Common myeloid progenitor, CD34-positive (primary cell): ENCODE measurements at places on chromosomes 3 and 15.

DNA sequence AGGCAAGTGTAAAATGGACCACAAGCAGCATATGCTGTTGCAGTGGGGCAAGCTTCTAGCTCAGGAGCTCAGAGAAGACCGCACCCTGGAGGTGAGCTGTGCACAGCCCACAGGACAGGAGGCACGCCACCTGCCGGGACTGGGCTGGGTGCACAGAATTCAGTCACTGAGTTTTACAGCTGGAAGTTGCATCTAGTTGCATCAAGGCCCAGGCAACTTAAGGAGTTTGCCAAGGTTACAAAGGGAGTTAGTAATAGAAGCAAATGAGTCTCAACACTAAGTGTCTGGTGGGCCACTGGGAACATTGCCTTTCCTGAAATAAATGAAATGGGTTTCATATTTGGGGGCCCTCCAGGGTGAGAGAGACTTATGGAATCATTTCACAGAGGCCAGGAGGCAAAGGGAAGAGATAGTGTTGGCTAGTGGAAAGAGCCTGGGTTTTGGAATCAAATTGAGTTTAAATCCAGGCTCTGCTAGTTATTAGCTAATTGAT is 36.0 kb upstream of the TIMP4 start:
- DNase-seq: no peak

GRCh38 chr3:108477511-108478147 is 32.8 kb downstream of the MYH15 start:
- peak; percentile 81 for DNase-seq

DNA sequence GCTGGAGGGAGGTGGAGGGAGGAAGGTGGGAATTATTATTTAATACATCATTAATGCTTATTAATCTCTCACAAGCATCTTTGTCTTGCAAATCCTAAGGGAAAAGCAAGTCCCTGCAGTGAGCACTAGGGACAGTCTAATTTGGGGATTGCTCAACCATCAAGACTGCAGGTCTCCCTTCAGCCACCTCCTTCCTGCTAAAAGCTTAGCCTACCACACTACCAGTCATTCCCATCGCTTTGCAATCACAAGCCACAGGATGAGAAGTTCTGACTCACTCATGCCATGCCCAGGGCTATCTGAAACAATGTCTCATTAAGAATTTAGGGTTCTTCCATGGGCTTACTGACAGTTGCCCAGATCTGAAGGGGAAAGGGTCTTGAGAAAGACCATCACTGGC is 51.0 kb upstream of the EIF1B start:
- peak; percentile 29 for DNase-seq

GRCh38 chr15:25892126-25892525 is 29.0 kb upstream of the ATP10A start:
- DNase-seq: no peak

- DNase-seq: no peak
Observed at GRCh38 chr15:62453981-62454380, 288.9 kb upstream of the C2CD4B start.

GRCh38 chr3:141901914-141902313 is 25.5 kb downstream of the ATP1B3 start:
- DNase-seq: no peak

GRCh38 chr15:98853161-98853560 is 154.4 kb downstream of the PGPEP1L start:
- peak; percentile 96 for DNase-seq

GRCh38 chr15:57427367-57427821 is 51.1 kb downstream of the CGNL1 start:
- DNase-seq: no peak

- no peak for DNase-seq
Observed at GRCh38 chr3:38579141-38579540, 70.3 kb downstream of the SCN5A start.

DNA sequence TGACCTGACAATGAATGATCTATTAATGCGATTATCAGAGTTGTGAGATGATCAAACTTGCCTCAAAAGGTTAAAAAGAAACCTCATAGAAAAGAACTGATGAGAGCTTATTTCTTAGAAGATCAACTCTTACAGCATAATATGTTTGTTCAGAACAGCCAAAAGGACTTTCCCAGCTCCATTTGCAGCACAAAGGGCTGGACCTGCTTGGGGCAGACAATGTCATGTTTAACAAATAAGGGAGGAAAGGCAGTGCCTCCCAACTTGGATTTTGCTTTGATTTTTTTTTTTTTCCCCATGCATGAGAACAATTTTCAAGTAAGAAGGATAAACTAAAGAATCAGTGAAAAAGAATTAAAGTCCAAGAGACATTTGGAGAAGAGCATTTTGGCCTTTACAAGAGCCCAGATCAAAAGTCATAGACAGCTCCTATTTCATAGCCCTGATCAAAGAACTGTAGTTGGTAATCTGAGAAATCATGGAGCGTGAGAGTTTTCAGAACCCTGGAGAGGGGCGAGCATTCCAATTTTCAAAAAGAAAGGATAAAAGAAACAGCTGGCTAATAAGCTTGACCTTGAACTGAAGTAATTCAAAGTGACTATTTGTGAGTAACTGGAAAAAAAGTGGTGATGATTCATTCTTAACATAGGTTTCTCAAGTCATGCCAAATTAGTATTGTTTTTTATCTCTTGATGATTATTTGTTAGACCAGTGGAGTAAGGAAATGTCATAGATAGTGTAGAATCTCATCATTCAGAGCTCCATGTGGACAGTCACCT is 136.0 kb upstream of the CFAP20DC start:
- DNase-seq: no peak
